ENCODE measurements at places on chromosomes 1 and 21.
A peak's percentile ranks its signal among the peaks of the same experiment; 100 is the strongest.

DNA sequence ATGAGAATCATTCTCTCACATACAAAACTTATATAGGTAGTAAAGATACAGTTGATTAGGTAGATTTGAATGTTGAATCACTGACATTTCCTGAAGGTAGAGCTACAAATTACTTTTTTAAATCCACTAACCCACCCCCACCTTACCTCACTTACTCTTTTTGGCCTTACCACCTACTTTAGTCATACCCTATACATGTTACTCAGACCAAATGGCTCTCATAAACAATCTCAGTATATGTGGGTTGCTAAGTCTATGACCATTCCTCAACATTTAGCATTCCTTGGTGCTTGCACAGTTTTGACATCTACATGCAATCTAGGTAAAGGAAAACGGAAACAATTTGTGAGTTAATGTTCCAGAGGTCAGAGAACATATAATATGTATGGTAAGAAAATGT, 26.3 kb downstream of the SYDE2 start:
- no peak for DNase-seq

- DNase-seq: no peak
Observed at GRCh38 chr21:21385404-21385803, 387.2 kb downstream of the NCAM2 start.

- no peak for DNase-seq
Observed at GRCh38 chr21:15688016-15688415, 41.8 kb upstream of the USP25 start.

- DNase-seq: no peak
Observed at GRCh38 chr1:167739752-167740151, 18.0 kb downstream of the MPZL1 start.

- DNase-seq: no peak
Observed at GRCh38 chr21:46564391-46564790, 40.5 kb downstream of the S100B start.

- no peak for DNase-seq
Observed at GRCh38 chr1:246591958-246592357, 25.7 kb downstream of the CNST start.

DNA sequence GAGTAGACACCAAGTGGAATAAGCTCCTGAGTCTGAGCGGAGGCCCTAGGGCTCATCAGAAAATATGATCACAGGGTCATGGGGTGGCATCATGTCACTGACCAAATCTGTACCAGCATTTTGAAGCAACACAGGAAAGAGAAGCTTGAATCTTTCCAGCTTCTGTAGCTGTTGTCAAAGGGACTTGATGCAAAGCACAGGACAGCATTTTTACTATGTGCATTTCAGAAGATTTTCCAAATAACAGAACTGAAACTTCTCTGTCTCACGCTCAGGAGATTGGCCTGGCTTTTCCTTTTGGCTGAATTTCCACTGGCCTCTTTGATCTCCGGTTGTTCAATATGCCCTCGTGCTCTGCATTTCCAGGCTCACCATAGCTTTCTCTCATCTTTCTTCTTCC, 127.2 kb upstream of the ATP1B1 start:
- DNase-seq: no peak

- no peak for DNase-seq
Observed at GRCh38 chr1:180352588-180352987, 122.5 kb downstream of the LHX4 start.

DNA sequence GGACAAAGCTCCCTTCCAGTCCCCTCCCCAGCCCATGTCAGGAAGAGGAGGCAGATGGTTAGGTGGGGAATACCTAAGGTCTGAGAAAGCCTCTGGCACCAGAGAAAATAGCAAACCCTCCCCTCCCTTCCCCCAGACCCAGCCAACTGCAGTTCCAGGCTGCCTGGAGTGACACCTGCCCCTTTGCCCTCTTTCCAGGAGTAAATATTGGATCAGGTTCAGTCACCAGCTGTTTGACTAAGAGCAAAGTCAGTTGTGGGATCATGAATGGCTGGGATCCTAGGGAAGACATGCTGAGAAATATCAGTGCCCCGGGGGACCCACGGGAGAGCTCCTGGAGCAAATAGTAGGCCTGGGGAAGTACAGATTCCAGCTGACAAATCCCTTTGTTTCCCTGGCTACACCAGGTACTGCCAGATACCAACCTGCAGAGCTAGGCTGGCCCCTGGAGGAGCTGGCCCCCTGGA, 12.2 kb upstream of the CDK18 start:
- DNase-seq: no peak

DNA sequence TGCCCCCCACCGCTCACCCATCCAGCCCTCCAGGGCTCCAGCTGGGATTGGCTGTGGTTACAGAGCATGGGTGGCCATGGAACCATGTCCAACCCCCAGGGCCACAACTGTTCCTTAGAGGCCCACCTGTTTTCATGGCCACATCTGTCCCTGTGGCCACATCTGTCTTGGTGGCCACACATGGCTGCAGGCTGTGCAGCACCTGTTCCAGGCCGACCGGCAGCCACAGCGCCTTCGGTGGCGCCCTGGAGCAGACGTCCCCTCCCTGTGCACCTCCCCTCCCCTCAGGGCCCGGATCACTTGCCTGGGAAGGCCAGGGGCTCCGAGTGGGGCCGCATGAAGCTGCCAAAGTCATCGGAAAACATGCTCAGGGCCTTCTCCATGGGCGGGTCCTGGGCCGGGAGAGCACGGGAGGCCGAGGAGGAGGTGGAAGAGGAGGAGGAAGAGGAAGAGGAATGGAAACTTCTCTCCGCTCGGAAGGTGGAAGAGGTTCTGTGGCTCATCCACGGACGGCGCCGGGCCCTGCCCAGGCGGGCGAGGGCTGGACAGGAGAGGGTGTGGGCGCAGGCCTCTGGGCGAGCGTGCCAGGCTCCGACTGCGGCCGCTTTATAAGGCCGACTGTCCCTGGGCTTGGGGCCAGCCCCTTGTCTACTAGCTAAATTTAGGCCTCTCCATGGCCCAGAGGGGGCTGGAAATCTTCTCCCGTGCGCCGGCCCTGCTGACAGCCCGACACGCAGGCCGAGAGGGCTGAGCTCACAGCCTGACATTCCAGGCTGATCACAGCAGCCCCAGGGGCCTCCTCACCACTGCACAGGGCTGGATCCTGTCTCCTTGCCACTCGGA, at the start of gene HSPB7:
HSPB7 (minus strand) TSS at position 583 of the 843 bp plus-strand sequence; CDS start at position 503, 80 bp downstream.
- peak; percentile 99 for DNase-seq

GRCh38 chr1:33082575-33083108, 1.7 kb downstream of the AZIN2 start:
- DNase-seq: no peak

- DNase-seq: peak; percentile 86
Observed at GRCh38 chr1:39694026-39694425, 2.8 kb upstream of the HPCAL4 start.

DNA sequence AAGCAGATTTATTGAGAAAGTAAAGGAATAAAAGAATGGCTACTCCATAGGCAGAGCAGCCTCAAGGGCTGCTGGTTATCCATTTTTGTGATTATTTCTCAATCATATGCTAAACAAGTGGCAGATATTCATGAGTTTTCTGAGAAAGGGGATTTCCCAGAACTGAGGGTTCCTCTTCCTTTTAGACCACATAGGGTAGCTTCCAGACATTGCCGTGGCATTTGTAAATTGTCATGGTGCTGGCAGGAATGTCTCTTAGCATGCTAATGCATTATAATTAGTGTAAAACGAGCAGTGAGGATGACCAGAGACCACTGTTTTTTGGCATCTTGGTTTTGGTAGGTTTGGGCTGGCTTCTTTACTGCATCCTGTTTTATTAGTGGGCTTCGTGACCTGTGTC, 16.8 kb upstream of the FMN2 start:
- DNase-seq: no peak

DNA sequence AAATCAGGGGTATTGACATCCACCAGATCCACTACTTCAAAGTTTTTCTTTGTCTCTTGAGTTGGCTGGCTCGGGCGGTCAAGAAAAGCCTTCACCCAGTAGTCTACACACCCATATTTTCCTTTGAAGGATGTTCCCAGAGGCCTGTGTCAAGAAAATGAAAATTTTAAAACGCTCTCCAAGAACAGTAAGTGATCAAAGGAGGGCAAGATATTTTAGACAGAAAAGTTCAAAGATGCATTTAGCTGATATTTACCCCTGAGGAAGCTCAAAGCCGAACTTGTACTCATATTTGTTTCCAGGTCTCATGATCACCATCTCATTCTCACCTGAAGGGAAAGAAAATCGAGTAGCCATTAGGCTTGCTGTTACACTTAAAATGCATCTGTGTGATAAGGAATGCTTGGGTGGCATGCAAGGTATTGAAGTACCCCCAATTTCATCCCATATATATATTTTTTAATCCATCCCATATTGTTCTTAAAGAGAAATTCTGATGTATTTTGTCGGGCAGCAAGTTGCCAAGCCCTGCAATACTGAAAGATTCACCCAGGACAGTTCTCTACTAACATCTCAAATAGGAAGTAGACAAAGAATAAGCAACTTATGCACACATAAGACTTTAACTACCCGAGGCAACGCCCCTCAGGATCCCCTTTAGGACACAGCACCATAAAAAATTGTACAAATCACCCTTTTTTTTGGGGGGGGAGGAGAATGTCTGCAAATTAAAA, 1.1 kb downstream of the TXNIP start:
- no peak for DNase-seq

- DNase-seq: no peak
Observed at GRCh38 chr1:185396126-185396525, 79.1 kb upstream of the IVNS1ABP start.

GRCh38 chr1:160739098-160739511, at the start of gene SLAMF7:
SLAMF7 (plus strand) TSS chr1:160739247; CDS start chr1:160739302, 55 bp downstream.
- no peak for DNase-seq

- DNase-seq: no peak
Observed at GRCh38 chr1:30302858-30303257, 420.5 kb downstream of the MATN1 start.

DNA sequence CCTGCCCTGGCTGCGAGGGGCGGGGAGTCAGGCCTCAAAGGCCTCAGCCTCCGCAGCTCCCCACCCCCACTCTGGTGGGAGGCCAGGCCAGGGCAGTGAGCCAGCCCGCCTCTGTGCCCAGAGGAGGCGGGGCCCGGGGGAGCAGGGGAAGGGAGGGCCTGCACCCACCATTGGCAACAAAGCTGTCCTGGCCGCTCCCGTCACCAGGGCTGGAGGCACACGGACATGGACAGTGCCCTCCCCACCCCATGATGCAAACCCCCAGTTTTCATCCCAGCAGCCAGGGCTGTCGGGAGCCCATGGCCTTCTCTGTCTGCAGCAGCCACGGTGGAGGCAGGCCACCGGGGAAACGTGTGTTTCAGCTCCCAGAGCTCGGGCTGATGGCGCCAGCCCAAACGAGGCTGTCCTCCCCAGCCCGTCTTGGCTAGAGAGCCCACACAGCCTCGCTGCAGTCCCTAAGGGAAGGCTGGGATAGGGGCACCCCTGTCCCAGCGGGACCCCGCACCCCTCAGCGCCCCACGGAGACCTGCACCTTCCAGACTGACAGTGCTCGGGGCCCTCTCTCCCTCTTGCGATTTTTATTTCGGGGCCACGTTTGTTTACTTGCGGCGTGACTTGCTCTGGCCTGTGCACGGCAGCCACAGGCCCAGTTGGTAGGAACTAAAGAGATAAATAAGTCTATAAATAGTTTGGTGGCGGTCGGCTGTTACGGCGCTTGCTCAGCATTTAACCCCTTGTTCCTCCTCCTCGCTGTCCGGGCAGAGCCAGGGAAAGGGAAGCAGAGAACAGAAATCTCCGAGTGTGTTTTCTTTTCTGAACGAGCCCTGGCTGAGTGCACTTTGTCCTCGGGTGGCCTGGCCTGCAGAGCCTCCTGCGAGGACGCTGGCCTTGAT, 101.8 kb downstream of the PRDM16 start:
- DNase-seq: peak; percentile 64

GRCh38 chr1:70431317-70431716, 20.2 kb downstream of the CTH start:
- DNase-seq: no peak

GRCh38 chr1:184973272-184974055, 844 bp downstream of the NIBAN1 start:
- DNase-seq: peak; percentile 13

- DNase-seq: no peak
Observed at GRCh38 chr21:19420565-19420964, 1017.0 kb upstream of the TMPRSS15 start.

DNA sequence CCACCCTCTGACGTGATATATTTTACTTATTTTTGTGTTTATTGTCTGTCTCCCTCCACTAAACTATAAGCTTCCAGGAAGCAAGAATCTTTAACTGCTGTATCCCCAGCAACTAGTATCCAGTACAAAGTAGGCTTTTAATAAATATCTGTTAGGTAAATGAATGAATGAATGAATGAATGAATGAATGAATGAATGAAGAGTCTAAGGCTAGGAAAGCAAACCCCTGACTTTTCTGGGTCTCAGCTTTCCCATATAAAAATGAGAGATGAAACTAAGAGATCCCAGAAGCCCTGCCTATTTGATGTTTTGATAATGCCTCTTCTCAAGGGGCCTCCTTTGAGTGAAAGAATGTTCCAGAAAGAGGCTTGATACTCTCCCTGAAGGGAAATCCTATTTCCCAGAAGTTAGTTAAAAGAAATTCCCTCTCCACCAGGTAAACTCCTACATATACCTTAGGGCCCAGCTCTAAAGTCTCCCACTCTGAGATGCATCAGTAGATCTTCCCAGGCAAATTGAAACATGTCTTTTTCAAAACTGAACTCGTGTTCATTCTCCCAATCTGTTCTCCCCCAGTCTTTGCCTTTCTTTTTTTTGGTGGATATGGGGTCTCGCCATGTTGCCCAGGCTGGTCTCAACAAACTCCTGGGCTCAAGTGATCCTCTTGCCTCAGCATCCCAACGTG, 7.8 kb downstream of the TTC39A start:
- DNase-seq: no peak

DNA sequence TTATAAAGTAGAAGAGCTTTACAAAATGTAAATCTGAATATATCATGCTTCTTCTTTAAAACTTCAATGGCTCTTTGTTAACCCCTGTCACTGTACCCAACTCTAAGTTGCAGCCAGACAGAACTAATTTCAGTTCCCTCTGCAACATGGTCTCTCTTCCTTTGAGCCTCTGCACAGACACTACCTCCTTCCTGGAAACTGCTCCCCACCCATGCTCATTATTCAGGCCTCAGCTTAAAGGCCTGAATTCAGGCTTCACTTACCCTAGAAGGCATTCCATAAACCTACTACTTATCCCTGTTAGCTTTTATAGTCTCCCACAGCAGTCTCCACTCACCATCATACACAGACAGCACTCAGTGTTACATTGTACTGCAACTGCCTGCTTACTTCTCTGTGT, 2.6 kb upstream of the EEIG2 start:
- no peak for DNase-seq

DNA sequence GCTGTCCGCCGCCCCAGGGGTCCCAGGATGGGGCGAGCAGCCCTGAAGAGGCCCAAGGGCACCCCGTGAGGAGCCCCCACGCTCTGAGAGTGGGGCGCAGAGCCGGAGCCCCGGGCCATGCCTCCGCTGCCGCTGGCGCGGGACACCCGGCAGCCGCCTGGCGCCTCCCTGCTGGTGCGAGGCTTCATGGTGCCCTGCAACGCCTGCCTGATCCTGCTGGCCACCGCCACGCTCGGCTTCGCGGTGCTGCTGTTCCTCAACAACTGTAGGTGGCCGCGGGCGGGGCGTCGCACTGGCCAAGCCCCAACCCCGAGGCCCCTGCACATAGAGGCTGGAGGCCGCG, 14.5 kb downstream of the AGRN start:
- DNase-seq: no peak

Data from SJCRH30 (cell line).